ENCODE measurements at places on chromosomes 5 and 9.

DNA sequence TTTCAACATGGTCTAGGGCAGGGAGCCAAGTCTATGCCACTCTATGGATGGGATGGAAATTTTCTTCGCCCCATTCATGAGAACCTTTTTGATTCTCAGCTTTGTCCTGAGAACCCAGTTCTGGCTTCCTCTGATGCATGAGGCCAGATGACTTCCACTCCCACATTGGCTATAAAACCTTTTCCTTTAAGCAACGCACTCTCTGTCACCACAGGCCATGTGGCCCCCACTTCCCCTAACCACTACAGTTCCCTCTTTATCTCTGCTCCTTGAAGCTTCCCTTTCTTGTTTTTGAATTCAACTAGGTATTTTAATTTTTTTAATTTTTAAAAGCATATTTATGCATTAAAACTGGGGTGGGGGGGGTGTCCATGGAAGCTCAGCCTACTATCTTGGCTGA, 401.3 kb downstream of the ENC1 start:
- DNase-seq: peak; percentile 18

DNA sequence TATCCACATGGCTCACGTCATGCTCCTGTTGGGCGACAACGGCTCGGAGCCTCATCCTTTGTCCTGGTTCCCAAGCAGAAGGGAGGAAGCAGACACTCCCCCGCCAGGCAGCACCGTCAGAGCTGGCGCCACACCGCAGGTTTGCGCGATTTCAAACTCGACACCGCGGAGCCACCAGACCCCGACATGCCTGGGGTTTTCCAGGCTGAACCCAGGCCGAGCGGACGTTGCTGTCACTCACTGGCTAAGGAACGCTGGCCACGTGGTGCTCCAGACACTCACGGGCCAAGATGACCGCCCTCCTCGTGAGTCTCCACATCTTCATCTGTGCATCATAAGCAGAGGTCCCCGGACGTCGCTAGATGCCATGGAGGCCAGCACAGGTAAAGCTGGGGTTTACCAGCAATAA, 9.0 kb downstream of the TERT start:
- DNase-seq: no peak

DNA sequence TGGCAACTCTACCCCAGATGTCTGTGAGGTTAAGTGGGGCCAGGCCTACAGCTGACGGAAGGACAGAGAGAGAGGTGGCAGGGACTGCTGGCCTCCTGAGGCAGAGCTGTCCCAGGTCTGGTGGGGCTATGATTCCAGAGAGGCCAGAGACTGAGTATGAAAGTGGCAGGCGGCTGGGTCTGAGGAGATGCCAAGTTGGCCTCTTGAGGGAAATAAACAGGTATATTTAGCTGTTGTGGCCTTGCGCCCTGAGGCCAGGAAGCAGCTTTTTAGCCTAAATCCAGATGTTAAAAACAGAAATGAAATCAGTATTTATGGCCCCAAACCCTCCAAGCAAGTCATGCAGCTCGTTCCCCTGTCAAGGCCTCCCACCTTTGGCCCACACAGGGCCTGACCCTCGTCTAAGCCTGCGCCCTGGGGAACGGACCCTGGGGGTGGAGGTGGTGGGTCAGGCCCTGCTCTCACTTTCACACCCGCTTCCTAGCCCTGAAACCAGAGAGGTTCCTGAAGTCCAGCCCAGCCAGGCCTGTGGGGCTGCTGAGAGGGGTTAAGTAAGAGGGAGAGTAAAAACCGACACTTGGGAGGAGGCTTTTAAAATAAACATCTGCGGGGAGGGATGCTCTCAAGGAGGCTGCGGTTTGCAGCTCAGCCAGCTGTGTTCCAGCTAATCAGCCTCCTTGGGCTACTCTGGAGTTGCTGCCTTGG, 18.7 kb downstream of the PCDHGC5 start:
- DNase-seq: no peak

DNA sequence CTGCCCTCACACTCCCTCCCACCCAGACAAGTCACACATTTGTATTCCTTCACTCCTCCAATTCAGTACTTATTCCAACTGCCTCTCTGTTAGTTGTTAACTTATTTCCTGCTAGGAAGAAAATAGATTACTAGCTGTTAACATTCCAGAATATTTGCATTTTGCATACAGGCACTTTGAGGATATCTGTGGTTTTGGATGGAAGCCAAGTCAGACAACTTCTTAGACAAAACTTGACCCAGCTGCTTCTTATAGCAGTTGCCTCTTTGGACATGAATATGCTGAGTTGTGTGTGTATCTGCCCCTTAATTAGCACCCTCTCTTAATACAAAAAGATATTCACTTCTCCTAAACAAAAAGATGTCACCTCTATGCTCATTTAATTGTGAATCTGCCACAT, 1280.6 kb upstream of the ACO1 start:
- DNase-seq: no peak

DNA sequence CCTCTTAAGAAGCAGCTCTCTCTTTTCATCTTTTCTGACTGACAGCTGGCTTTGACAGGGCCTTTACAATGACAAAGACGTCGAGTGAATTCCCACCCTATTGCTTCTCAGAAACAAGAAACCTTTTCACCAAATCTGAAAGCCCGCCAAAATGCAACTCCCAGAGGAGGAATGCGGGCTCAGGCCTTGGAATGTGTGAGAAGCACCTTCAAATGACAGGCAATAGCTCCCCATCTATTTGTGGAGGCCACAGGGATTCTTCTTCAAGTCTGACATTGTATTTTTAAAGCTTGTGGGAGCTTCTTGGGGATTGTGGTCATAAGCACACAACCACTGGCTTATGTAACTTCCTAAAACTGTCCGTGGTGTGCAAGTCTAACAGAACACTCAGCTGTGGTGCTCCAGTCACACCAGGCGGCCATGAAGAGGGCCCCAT, 72.7 kb downstream of the DPYSL3 start:
- no peak for DNase-seq

DNA sequence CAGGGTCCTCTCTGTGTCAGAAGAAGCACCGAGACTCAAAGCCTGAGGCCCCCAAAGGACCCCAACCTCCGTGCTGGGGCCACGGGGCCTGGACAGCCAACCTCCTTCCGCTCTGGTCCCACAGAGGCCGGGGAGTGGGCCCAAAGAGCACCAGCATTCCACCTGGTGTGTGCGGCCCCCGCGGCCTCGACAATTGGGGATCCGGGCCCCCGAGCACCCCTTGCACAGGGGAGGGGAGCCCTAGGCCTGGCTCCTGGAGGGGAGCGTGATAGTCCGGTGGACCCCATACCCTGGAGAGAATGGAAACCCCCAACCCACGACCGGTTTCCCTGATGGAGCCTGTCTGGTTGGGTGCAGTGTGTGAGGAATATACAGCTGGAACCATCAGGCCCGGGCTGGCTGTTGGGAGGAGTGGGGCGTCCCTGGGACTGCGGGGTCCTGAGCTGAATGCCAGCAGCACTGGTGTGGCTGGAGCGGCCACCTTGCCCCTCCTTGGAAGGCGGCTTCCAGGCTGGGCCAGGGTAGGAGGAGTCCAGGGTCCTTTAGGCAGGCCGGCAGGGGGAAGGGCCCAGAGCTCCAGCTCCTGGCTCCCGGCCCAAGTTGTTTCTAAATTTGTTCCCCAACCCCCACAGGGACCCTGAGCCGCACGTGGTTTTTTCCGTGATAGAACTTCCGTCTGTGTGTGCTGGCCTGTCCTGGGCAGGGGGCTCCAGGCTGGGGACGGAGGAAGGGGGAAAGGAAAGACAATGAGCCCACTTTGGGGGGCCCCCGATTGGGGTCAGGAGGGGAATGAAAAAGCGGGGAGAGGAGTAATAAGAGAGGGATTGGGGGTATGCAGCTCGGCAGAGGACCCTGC, 825 bp upstream of the TOR4A start:
- no peak for DNase-seq

DNA sequence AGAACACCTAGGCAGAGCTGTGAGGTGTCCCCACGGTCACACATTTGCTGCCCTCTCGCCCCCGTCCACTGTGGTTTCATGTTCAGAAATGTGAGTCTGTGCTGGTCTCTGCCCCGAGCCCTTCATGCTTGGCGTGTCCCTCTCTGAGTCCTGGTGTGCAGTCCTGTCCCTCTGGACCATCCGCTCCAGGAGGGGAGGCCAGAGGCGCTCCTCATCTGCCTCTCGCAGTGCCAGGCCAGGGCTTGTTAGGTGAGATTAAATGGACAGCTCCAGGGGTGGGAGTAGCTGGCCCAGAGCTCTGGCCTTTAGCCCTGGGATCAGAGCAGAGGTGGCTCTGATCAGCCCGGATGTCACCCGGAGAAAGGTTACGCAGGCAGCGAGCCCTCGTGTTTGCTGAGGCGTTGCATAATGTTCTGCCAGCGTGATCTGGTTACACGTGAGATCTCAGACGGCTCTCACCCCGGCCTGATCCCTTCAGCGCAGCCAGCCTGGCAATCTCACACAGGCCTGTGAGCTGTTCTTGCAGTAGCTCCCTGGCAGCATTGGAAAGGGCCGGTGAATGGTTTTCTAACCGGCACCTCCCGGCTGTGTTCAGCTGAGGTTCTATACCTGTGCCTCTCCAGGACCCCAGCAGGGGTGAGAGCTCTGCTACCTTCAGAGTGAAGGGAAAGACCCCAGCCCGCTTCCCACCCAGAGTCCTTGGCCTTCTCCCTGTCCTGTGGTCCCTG, 24.5 kb downstream of the PTGES2 start:
- no peak for DNase-seq

DNA sequence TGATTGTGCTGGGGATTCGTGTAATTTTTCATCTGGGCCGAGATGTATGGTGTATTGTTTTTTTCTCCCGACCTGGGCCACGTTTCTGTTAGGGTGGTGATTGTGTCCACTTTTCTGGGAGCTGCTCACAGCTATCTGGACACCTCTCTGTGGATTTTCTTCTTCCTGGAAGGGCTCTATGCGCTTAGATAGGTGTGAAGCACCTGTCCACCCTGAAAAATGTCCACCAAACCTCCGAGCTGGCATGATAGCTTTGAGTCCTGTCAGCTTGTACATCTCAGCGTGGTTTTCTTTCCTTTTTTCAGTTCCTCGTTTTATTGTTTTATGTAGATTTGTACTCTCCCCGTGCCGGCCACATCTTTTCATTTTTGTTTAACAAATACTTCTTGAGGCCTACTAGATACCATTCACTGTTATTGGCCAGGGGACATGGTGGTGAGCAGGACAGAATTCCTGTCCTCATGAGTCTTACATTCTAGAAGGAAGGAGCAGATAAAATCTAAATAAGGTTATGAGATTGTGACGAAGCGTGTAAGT, 1.1 kb downstream of the UGCG start:
- no peak for DNase-seq

GRCh38 chr9:17623965-17624364, 45.1 kb downstream of the SH3GL2 start:
- DNase-seq: no peak

GRCh38 chr9:72648324-72649126, 127.1 kb downstream of the TMC1 start:
- no peak for DNase-seq

DNA sequence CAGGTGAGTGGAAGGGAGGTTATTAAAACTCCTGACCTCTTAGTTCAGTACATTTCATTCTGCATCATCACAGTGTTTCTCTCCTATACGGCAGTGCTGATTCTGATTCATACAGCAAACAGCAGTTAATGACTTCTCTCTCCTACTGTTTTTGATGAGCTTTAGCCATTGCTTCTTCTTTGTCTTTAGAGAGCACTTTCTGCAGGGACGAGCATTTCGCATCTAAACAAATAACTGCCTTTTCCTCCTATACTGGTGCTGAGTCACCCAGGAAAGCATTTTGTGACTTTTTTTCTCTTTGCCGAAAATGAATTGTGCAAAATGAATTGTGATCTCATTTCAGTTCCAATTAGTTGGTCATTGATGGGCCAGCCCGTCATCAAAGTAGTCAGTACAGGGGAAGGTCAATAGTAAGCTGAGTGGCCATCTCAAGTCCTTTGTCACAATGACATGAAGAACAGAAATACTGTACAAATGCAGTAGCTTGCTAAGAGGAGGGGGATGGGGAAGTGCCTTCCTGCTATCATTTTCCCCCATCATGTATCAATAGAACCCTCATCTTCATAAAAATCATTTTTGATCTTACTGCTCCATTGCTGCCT, 98.5 kb downstream of the INSYN2B start:
- no peak for DNase-seq

DNA sequence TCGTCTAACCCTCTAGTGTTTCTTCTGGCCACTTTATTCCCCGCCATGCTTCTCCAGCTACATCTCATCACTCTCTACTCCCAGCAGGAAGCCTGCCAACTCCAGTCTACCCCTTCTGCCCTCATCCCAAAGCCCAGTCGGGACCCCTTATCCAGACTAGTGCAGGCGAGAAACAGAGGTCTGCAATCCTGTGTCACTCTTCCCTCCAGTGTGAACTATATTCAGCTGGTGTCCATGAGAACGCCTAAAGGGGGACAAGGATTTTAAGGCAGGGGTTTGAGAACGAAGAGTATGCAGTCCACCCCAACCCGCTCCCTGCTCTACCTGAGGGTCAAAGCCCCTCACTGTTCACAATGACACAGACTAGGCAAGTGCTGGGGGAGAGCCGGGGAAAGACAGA, 41.7 kb upstream of the GABRP start:
- no peak for DNase-seq

DNA sequence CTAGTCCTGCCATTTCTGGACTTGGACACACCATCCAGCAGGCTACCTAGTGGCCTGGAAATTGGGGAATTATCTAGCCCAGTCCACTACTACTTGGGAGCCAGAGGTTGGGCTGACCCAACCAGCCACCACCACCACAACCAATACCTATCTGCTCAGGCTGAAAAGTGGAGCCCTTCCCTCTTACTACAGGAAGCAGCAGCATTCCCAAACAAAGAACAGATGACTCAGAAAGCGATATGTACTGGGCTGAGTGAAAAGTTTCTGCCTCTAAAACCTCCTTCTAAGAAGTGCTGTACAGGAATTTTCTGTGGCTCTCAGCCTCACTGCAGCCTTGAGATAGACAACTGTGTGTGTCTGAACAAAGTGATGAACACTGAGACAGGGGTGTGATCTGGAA, 279.4 kb downstream of the CDH10 start:
- DNase-seq: no peak

GRCh38 chr5:29984156-29984540, 1209.3 kb upstream of the CDH6 start:
- no peak for DNase-seq

DNA sequence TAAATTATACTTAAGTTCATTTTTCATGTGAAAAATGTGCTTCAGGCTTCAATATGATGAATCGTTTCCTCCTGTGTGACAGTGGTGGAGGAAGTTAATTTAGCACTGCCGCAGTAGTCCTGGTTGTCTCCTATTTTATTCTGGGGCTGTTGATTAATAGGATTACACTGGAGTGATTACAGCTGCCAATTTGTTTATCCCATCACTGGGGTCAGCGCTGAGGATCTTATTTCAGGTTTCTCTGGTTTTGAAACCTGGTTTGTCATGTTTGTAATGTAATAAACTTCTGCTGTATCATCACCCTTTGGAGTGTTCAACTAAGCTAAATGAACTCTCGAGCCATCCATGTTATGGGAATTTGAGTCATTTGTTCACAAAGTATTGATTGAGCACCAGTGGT, 241.7 kb upstream of the KCNN2 start:
- no peak for DNase-seq

- no peak for DNase-seq
Observed at GRCh38 chr9:95736370-95736769, 139.1 kb upstream of the ERCC6L2 start.

DNA sequence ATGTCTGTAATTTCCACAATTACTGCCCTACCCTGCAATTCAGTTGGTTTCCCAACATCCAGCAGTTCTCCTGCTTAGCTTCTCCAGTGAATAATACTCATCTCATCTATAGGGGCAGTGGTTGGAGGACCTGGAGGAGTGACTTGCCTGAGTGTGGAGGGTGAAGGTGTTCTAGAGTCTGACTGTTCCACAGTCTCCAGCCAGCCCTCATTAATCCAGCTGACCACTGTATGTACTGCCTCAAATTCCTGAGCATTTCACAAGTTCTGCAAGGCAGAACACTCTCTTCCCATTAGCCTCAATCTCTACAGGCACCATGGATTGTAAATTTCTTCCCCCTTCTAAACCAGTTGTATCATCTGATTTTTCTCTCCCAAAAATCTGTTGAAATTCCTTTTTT, 147.4 kb upstream of the NFIL3 start:
- no peak for DNase-seq
